ENCODE measurements at places on chromosomes 7 and 10.

GRCh38 chr7:130210181-130210935, 2.7 kb downstream of the SSMEM1 start:
- peak; percentile 48 for DNase-seq

- no peak for DNase-seq
Measured at GRCh38 chr7:109226699-109227098, 657.0 kb downstream of the DNAJB9 start.

DNA sequence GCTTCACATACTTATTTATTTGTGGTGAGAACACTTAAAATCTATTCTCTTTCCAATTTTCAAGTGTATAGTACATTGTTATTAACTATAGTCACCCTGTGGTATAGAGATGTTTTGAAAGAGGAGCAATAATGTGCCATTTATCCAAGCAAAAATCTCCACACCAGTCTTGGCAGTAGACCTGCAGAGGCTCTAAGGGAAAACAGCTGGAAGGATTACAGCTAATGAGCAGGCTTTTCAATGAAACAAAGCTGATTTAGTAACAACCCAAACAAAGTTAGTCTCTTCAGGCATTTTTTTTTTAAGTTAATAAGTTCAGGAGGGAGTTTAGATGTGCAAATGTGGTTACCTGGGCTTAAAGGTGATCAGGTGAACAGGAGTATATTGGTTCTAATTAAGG, 101.9 kb downstream of the EVX1 start:
- no peak for DNase-seq

DNA sequence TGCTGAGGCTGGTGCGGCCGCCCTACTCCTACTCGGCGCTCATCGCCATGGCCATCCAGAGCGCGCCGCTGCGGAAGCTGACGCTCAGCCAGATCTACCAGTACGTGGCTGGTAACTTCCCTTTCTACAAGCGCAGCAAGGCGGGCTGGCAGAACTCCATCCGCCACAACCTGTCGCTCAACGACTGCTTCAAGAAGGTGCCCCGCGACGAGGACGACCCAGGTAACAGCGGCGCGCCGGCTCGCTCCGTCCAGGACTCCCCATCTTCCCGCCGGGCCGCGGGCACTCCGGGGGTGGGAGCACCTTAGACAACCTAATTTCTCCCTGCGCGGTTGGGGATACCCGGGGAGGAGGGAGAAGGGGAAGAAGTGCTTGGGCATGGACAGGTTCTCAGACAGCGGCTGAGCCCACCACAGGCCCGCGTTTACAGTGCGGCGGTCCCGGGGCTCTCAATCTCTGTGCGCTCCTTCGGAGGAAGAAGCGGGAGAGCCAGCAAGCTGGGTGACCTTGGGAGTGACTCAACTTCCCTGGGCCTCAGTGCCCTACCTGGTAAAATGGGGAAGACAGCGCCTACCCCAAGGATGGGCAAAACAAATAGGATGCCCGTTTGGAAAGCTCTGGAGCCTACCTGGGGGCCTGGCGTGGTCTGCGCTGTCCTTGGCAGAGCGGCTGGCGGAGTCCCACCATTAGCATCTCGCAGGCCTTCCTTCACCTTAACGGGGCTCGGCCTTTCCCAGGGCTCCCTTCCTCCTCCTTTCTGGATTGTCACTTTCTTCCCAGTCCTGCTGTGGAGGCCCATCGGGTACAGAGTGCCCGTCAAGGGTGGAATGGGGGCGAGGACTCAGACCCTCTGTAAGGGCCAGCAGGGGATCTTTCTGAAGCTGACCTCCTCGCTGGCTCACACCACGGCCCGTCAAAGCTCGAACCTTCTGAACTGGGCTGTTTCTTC, 852 bp downstream of the FOXI2 start:
- DNase-seq = no peak

DNA sequence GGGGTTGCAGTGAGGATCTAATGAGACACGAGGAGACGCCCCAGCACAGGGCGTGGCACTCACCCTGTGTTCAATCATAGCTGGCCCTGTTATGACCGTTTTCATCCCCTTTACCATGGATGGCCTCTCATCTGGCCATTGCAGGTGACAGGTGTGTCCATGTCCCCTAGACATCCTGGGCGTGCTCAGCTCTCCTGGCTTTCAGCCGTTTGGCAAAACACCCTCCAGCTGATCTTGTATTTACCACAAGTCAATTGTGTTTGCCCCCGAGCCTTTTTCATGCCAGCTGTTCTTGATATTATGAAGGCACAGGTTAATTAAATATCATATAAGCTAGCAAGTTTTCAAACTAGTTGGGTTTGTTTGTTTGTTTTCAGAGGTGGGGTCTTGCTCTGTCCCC, 97.1 kb downstream of the CHST15 start:
- DNase-seq = no peak

Data from fibroblast of skin of back (primary cell).